ENCODE measurements at places on chromosomes 5 and 9. TPM values are rescaled to one million over a fixed set of nuclear protein-coding genes. Genes with fewer than 3 reads are reported as not detected.
A peak's percentile ranks its signal among the peaks of the same experiment; 100 is the strongest.

The HTR4 gene
- not detected for total RNA-seq

The ADAMTS12 gene
- 1.2 TPM for total RNA-seq

DNA sequence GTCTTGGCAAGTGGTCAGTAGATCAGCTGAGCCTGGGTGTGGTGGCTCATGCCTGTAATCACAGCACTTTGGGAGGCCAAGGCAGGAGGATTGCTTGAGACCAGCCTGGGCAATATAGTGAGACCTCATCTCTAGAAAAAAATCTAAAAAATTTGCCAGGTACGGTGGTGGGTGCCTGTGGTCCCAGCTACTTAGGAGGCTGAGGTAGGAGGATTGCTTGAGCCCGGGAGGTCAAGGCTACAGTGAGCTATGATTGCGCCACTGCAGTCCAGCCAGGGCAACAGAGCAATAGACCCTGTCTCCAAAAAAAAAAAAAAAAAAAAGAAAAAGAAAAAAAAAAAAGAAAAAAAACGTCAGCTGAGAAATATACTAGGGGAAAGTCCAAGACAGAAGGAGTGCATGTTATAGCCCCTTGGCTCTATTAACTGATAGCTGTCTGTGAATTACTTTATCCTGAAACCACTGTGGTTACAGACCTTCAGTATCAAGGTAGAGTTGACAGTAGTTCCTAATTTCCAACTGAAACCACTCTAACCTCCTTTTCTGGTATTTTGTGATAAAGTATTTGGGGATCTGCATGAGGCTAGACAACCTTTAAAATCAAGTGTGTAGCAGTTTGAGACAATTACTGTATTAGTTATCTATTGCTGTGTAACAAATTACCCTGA, 2.3 kb upstream of the INIP start:
- peaks cover 21% of the 10 kb centered on the region for H3K36me3 ChIP-seq
- H3K4me1 ChIP-seq, result no peaks in the 10 kb centered on the region
- no peak overlapping the region for H3K27ac ChIP-seq
- H3K27me3 ChIP-seq, result no peaks in the 10 kb centered on the region

DNA sequence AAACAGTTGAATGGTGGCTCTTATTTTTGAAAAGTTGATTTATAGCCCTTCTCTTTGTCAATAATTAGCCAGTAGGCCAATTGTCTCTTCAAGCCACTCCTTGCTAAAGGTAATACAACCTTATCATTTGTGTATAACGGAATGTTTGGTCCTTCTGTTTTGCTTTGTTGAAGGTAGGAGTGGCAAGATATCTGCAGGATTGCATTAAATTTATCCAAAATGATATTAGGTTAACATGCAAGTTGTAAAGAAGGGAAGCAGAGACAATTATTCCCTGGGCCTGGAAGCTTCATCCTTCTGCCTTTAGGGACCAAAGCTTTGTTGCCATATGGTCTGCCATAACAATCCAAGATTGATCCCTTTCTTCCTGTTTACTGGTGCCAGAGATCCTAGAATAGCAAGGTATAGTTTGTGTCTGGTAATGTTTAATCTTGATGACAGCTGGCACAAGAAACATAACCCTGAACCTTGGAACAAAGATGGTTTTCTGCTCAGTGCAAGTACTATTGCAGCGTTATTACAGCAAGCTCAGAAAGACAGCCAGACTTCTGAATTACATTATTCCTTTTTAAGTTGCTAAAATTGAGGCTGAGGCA, 15.5 kb upstream of the FSD1L start:
- no peak overlapping the region for H3K4me3 ChIP-seq
- no peak for DNase-seq
- peaks cover 6% of the 10 kb centered on the region for H3K36me3 ChIP-seq
- H3K4me1 ChIP-seq, result no peaks in the 10 kb centered on the region
- no peak overlapping the region for H3K27ac ChIP-seq

DNA sequence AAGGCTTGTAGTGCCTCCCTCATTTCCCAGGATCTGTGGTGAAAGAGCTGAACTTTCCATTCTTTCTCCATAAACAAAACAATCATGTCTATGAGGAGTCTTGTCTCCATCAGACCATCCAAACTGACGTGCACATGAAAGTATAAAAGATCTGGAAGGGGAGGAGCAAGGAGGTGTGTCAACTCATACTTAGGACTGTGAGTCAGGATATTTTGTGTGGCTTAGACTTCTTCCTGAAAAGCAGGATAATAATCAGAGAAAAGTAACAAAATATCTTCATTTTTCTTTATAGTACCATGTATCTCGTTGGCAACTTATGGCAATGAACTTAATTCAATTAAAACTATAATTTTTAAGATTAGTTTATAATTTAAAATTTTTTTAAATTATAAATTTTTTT, 96.0 kb upstream of the PRRC1 start:
- no peak overlapping the region for H3K4me3 ChIP-seq
- H3K36me3 ChIP-seq, result no peaks in the 10 kb centered on the region
- DNase-seq, result no peak
- H3K4me1 ChIP-seq, result no peaks in the 10 kb centered on the region
- H3K27ac ChIP-seq, result no peak overlapping the region
- no peaks in the 10 kb centered on the region for H3K27me3 ChIP-seq

DNA sequence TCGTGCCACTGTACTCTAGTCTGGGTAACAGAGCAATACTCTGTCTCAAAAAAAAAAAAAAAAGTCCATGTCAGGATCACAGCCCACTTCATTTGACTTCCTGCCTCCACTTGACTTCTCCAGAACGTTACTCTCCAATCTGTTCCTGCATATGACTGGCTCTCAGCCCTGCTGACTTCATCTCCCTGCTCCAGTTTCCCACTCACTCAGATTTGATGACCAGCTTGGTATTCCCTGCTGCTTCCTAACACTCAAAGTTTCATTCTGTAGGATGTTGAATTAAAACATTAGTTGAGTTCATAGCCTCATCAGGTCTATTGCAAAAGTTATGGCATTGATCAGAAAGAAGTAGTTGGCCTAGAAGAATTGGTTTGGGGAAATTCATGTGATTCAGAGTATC, 52.3 kb downstream of the UGCG start:
- no peak for DNase-seq
- H3K27me3 ChIP-seq, result no peaks in the 10 kb centered on the region
- no peaks in the 10 kb centered on the region for H3K36me3 ChIP-seq
- H3K4me3 ChIP-seq, result no peak overlapping the region
- no peak overlapping the region for H3K27ac ChIP-seq
- H3K4me1 ChIP-seq, result peaks cover 14% of the 10 kb centered on the region

GRCh38 chr5:168305281-168305680, 13.8 kb downstream of the WWC1 start:
- H3K27me3 ChIP-seq, result no peaks in the 10 kb centered on the region
- peaks cover 98% of the 10 kb centered on the region for H3K4me1 ChIP-seq
- H3K36me3 ChIP-seq, result peaks cover 76% of the 10 kb centered on the region
- DNase-seq, result peak; percentile 58
- H3K27ac ChIP-seq, result peak overlapping the region; percentile 93

DNA sequence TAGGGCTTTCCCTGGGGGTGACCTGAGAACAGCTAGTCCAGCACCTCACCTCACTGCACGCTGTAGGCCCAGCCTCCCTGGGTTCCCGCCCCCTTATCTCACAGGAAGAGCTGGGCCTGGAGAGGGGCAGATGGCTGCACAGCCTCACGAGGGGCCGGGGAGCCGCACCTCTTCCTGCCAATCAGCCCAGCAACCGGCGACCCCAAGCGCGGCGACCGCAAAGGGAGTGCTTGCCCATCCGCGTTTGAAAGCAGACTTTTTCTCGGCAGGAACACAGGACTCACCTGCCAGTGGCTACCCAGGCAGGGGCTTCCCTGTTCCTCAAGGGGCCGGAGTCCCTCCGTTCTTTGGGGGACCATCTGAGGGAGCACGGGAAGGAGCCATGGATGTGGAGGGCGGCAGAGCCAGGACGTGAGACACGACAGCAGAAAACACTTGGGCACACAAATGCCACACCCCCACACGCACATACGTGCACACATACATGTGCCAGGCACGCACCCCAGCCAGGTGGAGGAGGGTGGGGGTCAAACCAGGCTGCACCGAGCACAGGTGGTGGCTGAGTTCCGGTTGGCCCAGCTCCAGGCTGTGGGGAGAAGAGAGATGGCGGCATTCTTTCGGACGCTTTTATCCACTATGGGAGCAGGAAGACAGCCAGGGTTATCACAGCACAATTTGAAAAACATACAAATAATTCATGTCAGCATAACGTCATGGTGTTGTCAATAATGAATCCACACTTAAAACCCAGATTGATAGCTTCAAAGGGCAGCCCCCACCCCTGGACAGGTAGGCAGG, 11.3 kb downstream of the TMEM250 start:
- H3K36me3 ChIP-seq, result no peaks in the 10 kb centered on the region
- no peak overlapping the region for H3K27ac ChIP-seq
- no peak overlapping the region for H3K4me3 ChIP-seq
- no peaks in the 10 kb centered on the region for H3K4me1 ChIP-seq
- H3K27me3 ChIP-seq, result peaks cover 37% of the 10 kb centered on the region

DNA sequence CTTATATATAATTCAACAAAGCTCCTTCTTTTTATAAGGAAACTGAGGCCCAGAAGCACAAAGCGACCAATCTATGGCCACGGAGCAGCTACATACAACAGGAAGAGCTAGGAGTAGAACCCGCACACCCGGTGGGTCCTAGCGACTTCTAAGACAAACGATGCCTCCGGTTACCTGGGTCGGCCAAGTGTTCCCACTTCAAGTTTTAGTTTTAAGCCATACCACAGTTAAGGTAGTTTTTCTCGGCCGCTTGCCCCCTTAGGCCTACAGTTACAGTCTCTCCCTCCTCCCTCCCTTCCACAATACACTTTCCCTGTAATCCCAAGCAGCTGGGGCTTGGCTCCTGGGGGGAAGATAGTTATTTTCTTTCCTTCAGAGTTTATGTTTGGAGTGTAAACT, 533 bp downstream of the SREK1IP1 start:
- peaks cover 27% of the 10 kb centered on the region for H3K36me3 ChIP-seq
- DNase-seq, result peak; percentile 3
- no peaks in the 10 kb centered on the region for H3K27me3 ChIP-seq
- peak overlapping the region; percentile 99 for H3K27ac ChIP-seq

DNA sequence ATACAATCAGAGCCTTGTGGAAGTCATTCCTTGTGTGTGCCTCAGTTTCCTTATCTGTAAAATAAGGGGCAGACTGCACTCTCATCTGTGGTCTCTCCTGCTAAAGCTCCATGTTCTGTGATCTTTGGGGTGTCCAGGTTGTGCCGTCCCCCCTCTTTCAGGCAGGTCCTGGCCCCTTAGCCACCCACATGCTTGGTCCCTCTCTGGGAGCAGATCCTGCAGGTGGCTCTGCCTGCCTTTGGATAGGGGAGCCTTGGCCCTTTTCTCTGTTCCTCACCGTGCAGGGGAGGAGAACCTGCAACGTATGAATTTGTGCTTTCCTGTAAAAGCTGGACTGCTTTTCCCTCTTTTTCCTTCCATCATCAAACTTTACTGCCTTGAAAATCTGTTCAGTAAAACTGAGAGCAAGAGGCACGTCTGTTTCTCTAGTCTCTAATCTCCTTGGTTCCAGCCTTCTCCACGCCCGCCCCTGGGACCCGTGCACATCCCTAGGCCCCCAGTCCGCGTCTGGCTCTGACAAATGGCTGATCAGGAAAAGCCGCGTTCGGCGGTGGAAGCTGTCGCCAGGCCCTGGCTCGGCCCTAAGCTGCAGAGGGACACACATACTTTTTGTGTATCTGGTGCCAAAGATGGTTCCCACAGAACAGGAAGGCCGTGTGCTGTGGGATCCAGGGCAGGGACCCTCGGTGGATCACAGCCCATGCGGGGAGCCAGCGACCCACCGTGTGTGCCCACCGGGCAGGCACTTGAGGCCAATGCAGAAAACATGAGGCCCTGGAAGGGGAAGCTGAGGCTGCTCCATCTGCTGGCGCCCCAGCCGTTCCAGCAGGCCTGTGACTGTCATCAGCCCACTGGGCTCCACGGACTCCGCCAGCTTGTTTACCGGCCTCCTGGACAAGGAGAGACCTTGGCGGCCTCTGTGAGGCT, 43.4 kb upstream of the COL5A1 start:
- H3K4me1 ChIP-seq, result no peaks in the 10 kb centered on the region
- no peak overlapping the region for H3K27ac ChIP-seq
- no peaks in the 10 kb centered on the region for H3K36me3 ChIP-seq
- no peak overlapping the region for H3K4me3 ChIP-seq
- no peak for DNase-seq
- H3K27me3 ChIP-seq, result peaks cover 10% of the 10 kb centered on the region

DNA sequence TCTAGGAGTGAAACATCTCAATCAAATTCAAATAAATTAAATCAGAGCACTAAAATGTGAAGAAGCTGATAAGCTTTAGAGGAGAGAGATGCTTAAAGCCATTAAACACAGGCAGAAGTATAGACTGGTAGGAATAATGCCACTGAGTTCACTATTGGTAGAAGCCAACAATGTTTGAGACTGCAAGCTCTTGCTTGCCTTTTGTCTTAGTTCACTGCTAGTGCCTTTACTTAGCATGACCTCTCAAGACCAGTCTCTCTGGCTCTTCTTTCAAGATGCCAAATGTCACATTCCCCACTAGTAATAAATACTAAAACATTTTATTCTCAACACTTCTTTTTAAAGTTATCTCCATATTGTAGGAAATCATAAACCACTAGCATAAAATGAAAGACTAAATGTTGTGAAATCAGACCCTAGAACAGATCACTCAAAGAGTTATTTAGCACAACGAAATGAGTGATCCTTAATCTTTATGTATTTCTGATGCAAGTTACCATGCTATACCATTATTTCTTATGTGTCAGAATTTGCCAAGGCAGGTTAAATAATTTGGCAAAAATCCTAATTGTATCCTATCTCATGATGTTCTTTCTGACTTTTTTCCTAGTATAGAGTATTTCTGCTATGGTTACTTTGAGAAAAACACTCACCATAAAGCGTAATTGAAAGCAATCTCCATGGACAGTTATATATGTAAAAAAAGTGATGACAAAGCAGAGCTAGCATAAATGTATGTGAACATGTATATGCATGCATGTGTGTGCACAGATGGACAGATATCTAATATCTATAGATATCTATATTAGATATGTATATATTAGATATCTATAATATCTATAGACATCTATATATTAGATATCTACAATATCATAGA, 57.5 kb downstream of the PJA2 start:
- H3K4me1 ChIP-seq, result no peaks in the 10 kb centered on the region
- H3K27ac ChIP-seq, result no peak overlapping the region
- H3K36me3 ChIP-seq, result peaks cover 11% of the 10 kb centered on the region
- H3K27me3 ChIP-seq, result no peaks in the 10 kb centered on the region

- no peak overlapping the region for H3K27ac ChIP-seq
- peaks cover 11% of the 10 kb centered on the region for H3K4me1 ChIP-seq
- H3K27me3 ChIP-seq, result no peaks in the 10 kb centered on the region
- H3K4me3 ChIP-seq, result no peak overlapping the region
Observed at GRCh38 chr9:105681724-105682123, 12.6 kb upstream of the TMEM38B start.

- DNase-seq, result no peak
- no peaks in the 10 kb centered on the region for H3K27me3 ChIP-seq
- no peak overlapping the region for H3K27ac ChIP-seq
- peaks cover 9% of the 10 kb centered on the region for H3K4me1 ChIP-seq
Observed at GRCh38 chr9:90459321-90459720, 183.3 kb downstream of the DIRAS2 start.

DNA sequence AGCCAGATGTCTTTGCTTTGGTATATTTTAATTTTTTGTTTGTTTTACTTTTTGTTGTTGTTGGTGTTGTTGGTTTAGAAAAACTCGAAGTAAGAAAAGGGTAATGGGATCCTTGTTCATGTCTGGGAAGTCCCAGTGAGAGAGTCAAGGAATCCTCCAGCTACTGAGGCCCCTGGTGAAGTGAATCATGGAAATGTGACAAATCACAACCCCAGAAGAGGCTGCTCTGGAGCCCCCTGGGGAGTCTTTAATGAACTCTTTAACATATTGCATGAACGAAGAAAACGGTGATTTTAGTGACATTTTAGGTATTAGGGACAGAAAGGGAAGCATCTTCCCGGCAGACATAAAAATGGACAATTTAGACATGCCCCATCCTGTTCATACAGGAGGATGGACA, 41.3 kb downstream of the TMEM174 start:
- peaks cover 13% of the 10 kb centered on the region for H3K36me3 ChIP-seq
- peaks cover 9% of the 10 kb centered on the region for H3K4me1 ChIP-seq
- no peak for DNase-seq
- H3K27ac ChIP-seq, result no peak overlapping the region
